H4 (cell line): ENCODE measurements at places on chromosomes 7 and 10. TPM values are rescaled to one million over a fixed set of nuclear protein-coding genes. Genes with fewer than 3 reads are reported as not detected.

DNA sequence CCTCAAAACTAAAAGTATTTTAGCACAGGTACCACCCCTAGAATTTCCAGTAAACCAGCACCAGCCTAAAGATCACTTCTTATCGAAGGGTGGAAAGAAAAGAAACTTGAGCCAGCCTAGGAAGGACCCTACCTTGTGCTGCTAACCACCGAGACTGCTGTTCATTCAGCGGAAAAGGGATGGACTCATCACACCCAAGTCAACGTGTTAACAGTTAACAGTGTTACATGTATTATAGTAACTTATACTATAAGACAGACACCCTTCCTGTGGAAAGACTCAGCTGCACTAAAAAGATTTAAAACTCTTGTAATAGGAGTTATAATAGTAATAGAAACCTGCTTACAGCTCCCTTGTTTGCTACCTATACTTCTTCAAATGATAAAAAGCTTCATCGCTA is 39.8 kb downstream of the MINDY4 start:
- DNase-seq = no peak

- peak; percentile 97 for DNase-seq
These were observed 2.0 kb upstream of the TNRC18 start for GRCh38 chr7:5425507-5426225.

- DNase-seq = peak; percentile 42
These were observed 86.6 kb upstream of the AGBL3 start for GRCh38 chr7:134899729-134900128.

DNA sequence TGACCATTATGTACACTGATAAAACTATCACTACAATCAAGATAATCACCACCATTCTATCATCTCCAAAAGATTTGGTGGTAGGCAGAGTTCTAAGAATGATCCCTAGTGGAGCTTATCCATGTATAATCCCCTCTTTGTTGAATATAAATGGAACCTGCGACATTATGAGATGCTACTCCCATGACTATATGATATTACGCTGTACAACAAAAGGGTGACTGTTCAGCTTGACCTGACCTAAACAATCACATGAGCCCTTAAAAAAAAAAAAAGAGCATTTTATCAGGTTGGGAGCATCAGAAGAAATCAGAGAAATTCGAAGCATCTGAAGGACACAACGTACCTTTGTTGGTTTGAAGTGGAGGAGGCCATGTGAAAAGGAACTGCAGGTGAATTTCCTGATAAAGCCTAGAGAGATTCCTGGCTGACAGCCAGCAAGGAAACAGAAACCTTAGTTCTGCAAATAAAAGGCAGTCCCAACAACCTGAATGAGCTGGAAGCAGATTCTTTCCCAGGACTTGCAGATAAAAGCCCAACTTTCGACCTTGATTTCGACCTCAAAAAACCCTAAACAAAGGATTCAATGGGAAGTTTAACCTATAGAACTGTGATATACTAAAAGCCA is 270.7 kb downstream of the ADRA2A start:
- DNase-seq = no peak

- no peak for DNase-seq
These were observed 28.7 kb downstream of the PDZD8 start for GRCh38 chr10:117346574-117346973.

GRCh38 chr10:12067336-12067735 is 1.4 kb upstream of the DHTKD1 start:
- DNase-seq = no peak

The EPHB6 gene
- total RNA-seq = 0.35 and 1.7 TPM in 2 replicates

DNA sequence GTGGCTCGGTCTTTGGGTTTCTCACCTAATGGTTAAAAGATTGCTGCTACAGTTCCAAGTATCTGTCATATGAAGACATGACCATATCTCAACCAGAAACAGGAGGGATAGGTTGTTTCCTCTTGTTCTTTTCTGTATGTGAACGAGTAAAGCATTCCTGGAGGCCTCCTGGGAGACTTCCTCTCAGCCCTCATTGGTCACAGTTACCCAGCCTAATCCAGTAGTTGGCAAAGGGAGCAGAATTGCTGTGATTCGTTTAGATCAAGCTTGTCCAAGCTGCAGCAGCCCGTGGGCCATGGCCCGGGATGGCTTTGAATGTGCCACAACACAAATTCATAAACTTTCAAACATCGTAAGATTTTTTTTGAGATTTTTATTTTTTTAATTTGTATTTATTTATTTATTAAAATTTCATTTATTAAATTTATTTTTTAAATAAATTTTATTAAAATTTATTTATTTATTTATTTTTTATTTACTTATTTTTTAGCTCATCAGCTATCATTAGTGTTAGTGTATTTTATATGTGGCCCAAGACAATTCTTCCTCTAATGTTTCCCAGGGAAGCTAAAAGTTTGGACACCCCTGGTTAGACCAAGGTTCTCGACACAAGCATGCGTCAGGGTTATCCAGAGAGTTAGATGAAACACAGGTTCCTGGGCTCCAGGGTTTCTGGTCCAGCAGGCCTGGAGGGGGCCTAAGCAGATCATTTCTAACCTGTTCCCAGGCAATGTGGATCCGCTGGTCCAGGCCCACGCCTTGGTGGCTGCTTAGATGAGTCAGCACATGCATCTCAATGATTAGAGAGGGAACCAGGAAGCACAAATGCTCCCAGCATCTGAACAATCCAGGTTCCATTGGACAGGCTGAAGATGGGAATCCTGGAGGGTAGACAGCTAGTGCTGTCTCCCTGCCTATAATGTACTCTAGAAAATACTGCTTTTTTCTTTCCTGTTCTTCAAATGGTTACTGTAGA is 25.6 kb downstream of the CDC123 start:
- DNase-seq = peak; percentile 28

GRCh38 chr10:52187521-52188258 is 126.4 kb upstream of the DKK1 start:
- no peak for DNase-seq

The RUFY2 gene
- 9.3 and 9.5 TPM in 2 replicates for total RNA-seq

DNA sequence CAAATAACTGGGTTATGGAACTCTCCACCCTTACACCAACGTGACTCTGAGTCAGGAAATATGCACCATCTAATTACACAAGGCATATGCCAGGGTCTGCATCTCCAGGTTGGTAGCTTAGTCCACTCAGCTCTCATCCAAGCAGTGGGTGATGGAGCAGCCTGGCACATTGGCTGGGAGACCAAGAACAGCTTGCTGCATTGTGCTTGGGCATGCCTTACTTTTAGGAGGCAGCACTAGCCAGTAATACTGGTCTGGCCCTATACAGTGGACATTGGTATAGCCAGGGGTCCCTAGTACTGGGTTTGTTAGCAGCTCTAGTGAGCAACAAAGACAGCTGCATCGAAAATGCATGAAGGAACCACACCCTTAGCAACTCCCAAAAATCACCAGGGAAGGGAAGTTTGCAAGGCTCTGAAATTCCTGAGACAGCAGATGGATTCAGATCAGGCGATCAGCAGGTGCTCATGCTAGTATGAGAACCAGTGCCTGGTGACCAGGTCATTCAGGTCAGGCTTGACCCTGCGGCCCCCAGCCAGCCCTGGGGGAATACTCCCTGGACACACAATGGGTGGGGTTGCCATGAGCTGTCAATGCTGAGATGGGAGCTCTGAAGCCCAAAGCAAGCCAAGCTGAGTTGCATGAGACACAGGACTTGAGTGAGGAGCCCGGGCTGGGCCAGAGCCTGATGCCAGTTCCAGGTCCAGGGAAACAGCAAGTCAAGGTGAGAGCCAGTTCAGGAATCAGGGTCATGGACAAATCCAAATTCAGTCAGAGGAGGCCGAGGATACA is 217.9 kb upstream of the ZMIZ1 start:
- no peak for DNase-seq

GRCh38 chr7:20284003-20284770 is 46.5 kb upstream of the ITGB8 start:
- DNase-seq = no peak

The UPK3B gene
- not detected in 2 replicates for total RNA-seq

The SSC4D gene
- total RNA-seq = 1.6 and 2.0 TPM in 2 replicates

The RAB11FIP2 gene
- total RNA-seq = 7.6 and 11.2 TPM in 2 replicates

DNA sequence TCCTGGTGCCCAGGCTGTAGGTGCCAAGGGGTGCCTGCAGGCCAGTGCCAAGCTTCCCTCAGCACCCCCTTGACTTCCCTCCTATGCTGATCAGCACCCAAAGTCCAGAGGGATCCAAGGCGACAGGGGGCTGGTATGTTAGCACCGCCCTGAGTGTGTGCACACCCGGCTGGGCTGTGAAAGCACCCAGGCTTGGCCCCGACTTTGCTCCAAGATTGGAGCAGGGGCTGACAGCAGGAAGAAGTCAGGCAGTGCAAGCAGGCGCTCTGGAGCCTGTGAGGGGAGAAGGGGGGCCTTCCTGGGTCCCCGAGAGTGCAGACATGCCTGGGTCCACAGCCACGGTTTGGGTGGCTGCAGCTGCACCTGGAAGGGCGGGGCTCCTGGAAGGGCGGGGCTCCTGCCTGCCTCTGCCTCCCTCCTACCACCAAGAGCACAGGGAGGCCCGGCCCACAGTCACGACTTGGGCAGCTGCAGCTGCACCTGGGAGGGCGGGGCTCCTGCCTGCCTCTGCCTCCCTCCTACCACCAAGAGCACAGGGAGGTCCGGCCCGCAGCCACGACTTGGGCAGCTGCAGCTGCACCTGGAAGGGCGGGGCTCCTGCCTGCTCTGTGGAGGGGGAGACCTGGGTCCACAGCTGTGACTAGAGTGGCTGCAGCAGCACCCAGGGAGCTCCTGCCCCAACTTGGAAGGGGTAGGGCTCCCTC is 30.2 kb upstream of the ZMYND11 start:
- DNase-seq = no peak

DNA sequence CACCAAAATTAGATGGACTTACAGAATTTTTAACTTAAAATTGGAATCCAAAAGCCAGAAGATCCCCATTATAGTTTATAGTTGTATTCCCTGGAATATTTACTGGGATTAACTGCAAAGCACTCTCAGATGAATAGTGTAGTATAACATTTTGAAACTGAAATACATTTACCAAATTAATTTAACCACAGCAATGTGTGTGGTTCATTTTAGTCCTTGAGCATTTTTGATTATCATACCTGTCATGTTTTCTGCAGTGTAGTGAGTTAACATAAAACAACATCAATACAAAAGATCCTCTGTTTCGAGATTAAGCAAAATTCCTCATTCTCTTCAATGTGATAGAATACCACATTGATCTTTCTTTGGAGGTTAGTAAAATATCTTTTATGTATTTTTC is 3.7 kb downstream of the VIM start:
- DNase-seq = no peak

GRCh38 chr7:92259610-92260247 is 14.0 kb downstream of the ANKIB1 start:
- no peak for DNase-seq

- no peak for DNase-seq
These were observed 189.1 kb downstream of the SKAP2 start for GRCh38 chr7:26675143-26675887.

The ESYT2 gene
- total RNA-seq = 26.5 and 26.9 TPM in 2 replicates

- no peak for DNase-seq
These were observed 12.2 kb downstream of the LIPF start for GRCh38 chr10:88676283-88677060.

GRCh38 chr7:2926896-2927405 is 82.8 kb upstream of the GNA12 start:
- DNase-seq = no peak

The TFEC gene
- 0.39 and 0.62 TPM in 2 replicates for total RNA-seq

DNA sequence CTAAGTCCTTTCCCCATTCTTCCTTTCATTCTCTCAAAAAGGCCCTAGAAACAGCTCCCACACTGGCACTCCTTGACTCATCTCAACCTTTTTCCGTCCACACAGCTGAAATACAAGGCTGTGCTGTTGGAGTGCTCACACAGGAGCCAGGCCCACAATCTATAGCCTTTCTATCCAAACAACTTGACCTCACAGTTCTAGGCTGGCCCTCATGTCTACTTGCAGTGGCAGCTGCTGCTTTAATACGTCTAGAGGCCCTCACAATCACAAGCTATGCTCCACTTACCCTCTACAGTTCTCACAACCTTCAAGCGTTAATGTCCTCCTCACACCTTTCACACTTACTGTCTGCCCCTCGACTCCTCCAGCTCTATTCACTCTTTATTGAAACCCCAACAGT is 12.0 kb upstream of the LRRC61 start:
- no peak for DNase-seq

DNA sequence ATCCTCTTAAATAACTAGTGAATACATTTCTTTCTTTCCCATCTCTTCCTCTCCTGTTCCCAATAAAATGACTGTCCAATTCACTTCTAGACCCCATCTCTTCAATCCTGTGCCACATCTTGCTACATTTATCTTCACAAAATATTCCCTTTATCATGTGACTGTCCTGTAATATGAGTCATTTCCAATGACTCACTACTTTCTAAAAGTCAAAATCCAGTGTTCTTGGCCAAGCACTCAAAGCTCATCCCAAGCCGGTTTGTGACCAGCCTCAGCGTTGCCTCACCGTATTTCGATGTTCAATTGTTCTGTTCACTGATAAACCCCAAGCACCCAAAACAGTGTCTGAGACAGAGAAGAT is 104.7 kb downstream of the PARD3 start:
- DNase-seq = no peak

DNA sequence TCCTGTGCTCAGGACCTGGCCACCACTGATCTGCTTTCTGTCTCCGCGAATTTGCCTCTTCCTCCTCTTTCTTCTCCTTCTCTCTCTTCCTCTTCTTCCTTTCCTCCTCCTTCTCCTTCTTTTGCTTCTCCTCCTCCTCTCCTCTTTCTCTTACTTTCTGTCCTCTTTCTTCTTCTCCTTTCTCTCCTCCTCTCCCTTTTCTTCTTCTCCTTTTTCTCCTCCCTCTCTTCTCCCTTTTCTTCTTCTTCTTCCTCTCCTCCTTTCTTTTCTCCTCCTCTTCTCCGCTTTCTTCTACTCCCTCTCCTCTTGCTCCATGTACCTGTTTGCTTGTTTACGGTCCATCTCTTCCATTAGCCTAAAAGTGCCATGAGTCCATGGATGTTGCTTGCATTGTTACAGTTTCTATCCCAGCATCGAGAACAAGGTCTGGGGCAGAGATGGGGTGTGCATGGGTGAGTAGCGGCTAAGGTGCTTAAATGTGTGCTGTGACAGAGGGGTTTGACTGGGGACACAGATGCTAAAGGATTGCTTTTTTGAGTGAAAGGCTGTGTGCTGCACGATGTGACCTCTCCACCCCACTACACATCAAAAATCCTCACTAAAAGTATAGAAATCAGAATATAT is 7.7 kb downstream of the SH2D4B start:
- no peak for DNase-seq

The UBN2 gene
- total RNA-seq = 2.3 and 3.3 TPM in 2 replicates

The FKBP6 gene
- not detected in 2 replicates for total RNA-seq

The ADAM22 gene
- total RNA-seq = 9.1 and 15.0 TPM in 2 replicates
